Activated T-helper 17 cell treated with anti-CD3 and anti-CD28 coated beads, Interleukin-2, amount 50 U/mL, for 72 hours (primary cell): ENCODE measurements at places on chromosomes 1 and 21.

DNA sequence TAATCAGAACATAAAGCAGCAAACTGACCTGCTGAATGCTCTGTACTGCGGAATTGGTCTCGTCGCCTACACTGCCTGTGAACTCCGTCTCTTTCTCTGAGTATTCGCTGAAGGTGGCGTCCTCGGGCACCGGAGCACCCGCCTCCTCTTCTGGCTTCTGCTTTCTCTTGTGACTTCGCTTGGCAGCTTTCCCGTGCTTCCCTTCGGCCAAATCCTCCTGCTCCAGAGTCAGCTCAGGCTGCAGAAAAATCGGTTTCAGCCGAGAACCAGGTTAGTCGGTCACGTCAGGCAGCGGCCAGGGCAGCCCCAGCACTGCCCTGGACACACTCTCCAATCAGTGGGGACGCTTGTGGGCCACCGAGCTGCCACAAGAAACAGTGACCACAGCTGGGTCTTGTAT lies 35.8 kb upstream of the RIPK4 start:
- no peak overlapping the region for H3K4me3 ChIP-seq
- peaks cover 5% of the 10 kb centered on the region for H3K4me1 ChIP-seq
- H3K36me3 ChIP-seq = peaks cover 65% of the 10 kb centered on the region
- H3K27ac ChIP-seq = no peak overlapping the region

DNA sequence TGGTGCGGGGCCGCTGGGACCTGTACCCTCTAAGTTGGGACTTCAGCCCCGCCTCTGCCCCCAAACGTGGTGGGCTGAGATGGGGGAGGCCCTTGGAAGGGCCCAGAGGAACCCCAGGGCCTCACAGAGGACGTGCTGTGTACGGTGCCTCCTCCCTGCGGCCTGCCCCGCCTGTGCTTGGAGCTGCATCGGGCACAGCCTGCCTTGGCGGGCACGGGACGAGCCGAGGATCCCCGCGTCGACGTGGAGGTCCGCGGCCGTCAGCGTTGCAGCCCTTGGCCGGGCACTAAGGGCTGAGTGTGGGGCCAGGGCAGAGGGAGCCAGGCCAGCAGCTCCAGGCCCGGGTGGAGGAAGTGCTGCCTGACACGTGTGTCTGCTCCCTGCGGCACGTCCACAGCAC lies 43.4 kb downstream of the PRKCZ start:
- no peaks in the 10 kb centered on the region for H3K27me3 ChIP-seq
- no peak overlapping the region for H3K4me3 ChIP-seq
- H3K4me1 ChIP-seq = peaks cover 10% of the 10 kb centered on the region
- H3K27ac ChIP-seq = no peak overlapping the region
- no peaks in the 10 kb centered on the region for H3K36me3 ChIP-seq

DNA sequence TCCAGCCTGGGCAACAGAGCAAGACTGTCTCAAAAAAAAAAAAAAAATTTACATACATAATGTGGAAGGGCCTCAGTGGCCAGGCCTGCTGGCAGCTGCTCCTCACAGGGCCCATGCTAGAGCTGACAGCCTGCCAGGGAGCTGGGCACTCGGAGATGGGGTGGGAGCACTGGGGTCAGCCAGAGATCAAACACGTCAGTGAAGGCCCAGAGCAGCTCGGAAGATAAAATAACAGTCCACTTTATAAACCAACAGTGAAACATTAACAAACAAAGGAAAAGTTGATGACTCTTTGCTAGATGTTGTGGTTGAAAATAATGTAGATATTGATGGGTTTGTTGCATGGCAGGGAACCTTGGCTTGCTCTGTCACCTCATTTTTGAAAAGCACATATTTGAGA lies 42.7 kb downstream of the ATP5PF start:
- H3K4me1 ChIP-seq = no peaks in the 10 kb centered on the region
- no peak overlapping the region for H3K4me3 ChIP-seq
- H3K36me3 ChIP-seq = no peaks in the 10 kb centered on the region
- no peak for ATAC-seq
- peaks cover 4% of the 10 kb centered on the region for H3K27me3 ChIP-seq
- H3K27ac ChIP-seq = no peak overlapping the region

DNA sequence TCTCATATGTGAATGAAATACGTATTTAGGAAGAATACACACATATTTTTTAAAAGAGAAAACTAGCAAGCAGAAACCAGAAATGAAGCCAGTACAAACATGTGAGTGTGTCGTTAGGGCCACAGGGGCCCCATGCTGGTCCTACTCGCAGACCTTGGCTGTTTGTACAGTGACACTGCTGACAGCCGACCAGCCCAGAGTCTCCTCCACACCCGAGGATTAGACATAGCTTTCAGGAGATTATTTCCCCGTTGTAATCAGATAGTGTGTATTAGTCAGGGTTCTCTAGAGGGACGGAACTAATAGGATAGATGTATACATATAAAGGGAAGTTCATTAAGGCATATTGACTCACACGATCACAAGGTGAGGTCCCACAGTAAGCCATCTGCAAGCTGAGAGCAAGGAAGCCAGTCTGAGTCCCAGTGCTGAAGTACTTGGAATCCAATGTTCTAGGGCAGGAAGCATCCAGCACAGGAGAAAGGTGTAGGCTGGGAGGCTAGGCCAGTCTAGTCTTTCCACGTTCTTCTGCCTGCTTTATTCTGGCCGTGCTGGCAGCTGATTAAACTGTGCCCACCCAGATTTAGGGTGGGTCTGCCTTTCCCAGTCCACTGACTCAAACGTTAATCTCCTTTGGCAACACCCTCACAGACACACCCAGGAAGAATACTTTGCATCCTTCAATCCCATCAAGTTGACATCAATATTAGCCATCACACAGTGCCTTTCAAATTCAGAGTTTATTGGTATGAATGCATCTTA lies 51.2 kb downstream of the DIP2A start:
- peaks cover 8% of the 10 kb centered on the region for H3K4me1 ChIP-seq
- no peak for ATAC-seq
- H3K27ac ChIP-seq = no peak overlapping the region
- H3K27me3 ChIP-seq = no peaks in the 10 kb centered on the region
- H3K4me3 ChIP-seq = no peak overlapping the region

- no peak overlapping the region for H3K27ac ChIP-seq
- H3K4me1 ChIP-seq = peaks cover 18% of the 10 kb centered on the region
- peaks cover 60% of the 10 kb centered on the region for H3K36me3 ChIP-seq
- no peak for ATAC-seq
- H3K4me3 ChIP-seq = no peak overlapping the region
Measured at GRCh38 chr1:230236301-230237008, 169.4 kb downstream of the GALNT2 start.

- no peak overlapping the region for H3K4me3 ChIP-seq
- H3K4me1 ChIP-seq = peaks cover 13% of the 10 kb centered on the region
- no peak for ATAC-seq
Measured at GRCh38 chr1:160877221-160877620, 7.8 kb downstream of the ITLN1 start.

DNA sequence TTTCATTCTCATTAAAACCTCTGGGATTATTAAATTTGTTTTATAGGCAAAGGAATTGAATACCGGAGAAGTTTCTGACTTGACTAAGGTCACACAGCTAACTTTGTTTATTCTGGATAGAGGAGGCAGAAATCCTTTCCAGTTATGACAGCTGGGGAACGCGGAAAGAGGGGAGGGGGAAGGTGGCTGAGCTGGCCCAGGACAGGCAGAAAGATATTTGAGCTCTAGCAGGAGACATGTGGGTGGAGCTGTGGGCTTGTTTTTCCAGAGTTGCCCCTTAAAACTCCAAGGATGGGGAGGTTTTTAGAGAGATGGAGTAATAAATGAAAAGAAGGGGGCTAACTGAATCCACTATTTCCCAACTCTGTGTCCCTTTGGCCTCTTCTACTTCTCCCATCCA lies 27.8 kb downstream of the FOXD2 start:
- peaks cover 45% of the 10 kb centered on the region for H3K27me3 ChIP-seq
- H3K4me3 ChIP-seq = no peak overlapping the region
- ATAC-seq = no peak
- no peaks in the 10 kb centered on the region for H3K36me3 ChIP-seq

DNA sequence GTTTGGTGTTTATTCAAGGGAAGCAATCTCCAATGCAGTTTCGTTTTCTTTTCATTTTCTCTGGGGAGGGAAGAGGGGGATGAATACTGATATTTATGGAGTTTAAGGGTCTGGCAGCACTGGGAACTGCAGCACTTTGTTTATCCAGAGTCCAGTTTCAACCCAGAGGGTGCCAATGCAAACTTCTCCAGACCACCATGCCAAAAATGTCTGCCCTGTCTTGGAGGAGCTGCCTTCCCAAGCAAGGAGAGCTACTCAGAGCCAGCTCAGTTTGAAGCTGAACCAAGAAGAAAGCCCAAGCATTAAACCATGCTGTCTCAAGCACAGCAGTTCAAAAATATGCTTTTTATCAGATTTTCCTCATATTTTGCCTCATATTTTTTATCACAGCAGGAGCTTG lies 589.7 kb downstream of the LMO4 start:
- no peak overlapping the region for H3K4me3 ChIP-seq
- H3K27ac ChIP-seq = no peak overlapping the region

DNA sequence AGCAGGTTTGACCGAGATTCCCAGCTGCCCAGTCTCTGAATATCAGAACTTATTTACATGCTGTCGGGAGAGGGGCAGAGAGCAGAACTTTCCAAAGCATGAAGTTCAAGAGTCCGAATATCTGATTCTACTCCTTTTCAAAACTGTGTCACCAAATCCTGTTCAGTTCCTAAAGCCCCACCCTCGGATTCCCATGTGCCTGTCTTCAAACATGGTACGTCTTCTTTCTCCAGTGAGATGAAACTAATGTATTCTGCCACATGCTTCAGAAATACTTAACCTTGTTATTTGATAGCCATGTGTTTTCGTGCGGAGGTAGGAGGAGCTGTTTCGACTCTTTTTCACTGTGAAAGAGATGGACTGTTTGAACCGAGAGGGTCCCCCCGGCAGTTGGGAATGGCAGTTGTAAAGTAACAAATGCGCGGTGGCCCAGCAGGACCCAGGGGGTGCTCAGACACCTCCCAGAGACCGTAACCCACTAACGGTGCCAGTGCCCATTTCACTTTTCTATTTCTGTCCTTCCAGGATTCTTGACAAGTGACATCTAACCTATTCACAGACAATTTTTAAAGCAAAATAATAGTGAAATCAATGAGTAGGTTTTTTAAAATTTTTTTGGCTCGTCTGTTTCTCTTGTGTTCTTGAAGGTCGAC lies 67.2 kb downstream of the ZBTB18 start:
- H3K4me3 ChIP-seq = no peak overlapping the region
- H3K27me3 ChIP-seq = peaks cover 22% of the 10 kb centered on the region
- H3K36me3 ChIP-seq = no peaks in the 10 kb centered on the region

GRCh38 chr1:41618066-41618825 lies 133.8 kb upstream of the EDN2 start:
- H3K27me3 ChIP-seq = no peaks in the 10 kb centered on the region
- H3K4me1 ChIP-seq = peaks cover 23% of the 10 kb centered on the region
- H3K4me3 ChIP-seq = no peak overlapping the region
- H3K27ac ChIP-seq = no peak overlapping the region
- H3K36me3 ChIP-seq = peaks cover 97% of the 10 kb centered on the region

DNA sequence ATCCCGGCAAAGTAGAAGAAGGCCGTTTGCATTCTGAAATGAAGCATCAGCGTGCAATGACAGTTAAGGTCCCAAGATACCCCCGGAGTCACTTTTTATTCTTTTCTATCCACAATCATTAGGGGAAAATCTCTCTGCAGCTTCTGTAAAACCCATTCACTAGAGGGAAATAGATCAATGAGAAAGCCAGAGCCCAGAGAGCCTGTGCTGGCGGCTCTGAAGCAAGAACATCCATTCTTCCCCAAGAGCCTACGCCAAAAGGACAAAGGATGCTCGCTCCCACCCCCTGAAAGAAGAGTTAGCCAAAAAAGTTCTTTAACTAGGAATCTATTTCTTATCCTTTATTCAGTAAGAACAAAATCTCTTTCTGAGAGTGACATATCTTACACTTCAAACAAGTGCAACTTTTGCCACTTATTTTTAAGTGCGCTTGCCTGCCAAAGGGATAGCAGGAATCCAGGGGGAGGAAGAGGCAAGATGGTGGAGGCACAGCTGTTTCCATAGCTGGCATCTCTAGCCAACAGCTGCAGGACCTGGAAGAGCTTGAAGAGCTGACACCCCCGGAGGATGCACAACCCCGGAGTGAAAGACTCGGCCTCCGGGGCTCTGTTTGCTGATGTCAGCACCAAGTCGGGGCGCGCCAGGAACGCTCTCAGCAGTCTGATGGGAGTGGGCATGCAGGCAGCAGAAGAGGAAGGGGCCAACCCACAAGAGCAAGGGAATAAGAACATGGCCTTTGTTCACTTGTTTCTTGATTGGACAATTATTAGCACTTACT lies 68.7 kb downstream of the KCNN3 start:
- no peaks in the 10 kb centered on the region for H3K4me1 ChIP-seq
- ATAC-seq = no peak
- H3K4me3 ChIP-seq = no peak overlapping the region
- H3K27ac ChIP-seq = no peak overlapping the region
- H3K36me3 ChIP-seq = no peaks in the 10 kb centered on the region

- peak within 1 kb of the TSS; percentile 45 for H3K4me3 ChIP-seq
- H3K4me1 ChIP-seq = no peaks in the 10 kb centered on the region
- ATAC-seq = no peak
Measured at GRCh38 chr1:242524571-242525359, at the start of gene PLD5. TSS of gene PLD5 (minus strand) at chr1:242524697.

DNA sequence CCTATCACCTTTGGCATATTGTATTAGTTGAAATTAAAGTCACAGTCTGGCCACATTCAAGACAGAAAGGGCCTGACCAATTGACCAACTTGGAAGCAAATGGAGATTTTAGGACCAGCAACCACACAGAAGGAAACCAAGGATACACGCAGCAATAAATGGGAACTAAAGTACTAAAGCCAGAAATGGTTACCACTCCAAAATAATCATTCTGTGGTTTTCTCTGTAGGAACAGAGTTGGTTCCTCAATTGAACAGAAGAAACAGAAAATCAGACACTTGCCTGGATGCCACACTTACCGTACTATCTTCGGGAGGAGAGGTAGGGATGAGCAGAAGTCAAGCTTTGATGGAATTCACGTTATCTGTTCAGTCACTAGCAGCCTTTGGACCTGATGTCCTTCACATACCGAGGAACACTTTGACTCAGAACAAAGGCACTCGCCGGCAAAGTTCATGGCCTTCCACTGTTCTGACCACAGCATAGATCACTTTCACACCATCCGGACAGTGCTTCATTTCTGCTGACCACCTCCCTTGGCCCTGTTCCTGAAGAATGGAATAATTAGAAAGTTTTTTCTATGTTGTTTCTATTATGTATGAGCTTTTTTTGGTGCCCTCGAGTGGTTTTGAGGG lies 96.9 kb downstream of the LPAR3 start:
- no peak overlapping the region for H3K4me3 ChIP-seq
- no peaks in the 10 kb centered on the region for H3K36me3 ChIP-seq
- peaks cover 5% of the 10 kb centered on the region for H3K4me1 ChIP-seq
- peaks cover 11% of the 10 kb centered on the region for H3K27me3 ChIP-seq
